ENCODE measurements at places on chromosomes 7 and 10. TPM values are rescaled to one million over a fixed set of nuclear protein-coding genes. Genes with fewer than 3 reads are reported as not detected.
A peak's percentile ranks its signal among the peaks of the same experiment; 100 is the strongest.

The TET1 gene
- 8.4 TPM for total RNA-seq

The HOXA11 gene
- total RNA-seq: 41.9 TPM

The POM121L12 gene
- not detected for total RNA-seq

The CLDN4 gene
- total RNA-seq: 0.86 TPM

- DNase-seq: peak; percentile 34
Observed at GRCh38 chr7:108235451-108236061, 105.4 kb upstream of the LAMB4 start.

DNA sequence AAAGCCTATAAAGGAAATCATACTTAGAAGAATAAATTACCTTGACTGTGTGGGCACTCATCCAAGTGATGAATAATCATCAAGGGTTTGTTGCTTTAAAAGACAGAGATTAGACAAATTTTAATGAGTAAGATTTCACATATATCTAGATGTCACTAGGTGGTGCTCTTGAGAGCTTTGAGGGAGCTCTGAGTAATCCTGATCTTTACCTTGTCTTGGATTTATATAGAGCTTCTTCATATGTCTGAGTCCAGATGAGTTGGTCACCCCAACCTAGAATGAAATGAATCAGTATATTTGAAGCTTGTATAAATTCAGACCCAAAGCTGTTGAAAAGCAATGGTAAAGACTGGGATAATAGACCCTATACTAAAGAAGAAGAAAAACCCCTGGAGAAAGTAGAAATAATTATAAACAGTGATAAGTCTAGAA is 3.7 kb downstream of the AGR2 start:
- DNase-seq: peak; percentile 68

GRCh38 chr7:4631380-4632179 is 50.5 kb upstream of the FOXK1 start:
- DNase-seq: peak; percentile 97

- no peak for DNase-seq
Observed at GRCh38 chr7:37701769-37702168, 18.2 kb downstream of the GPR141 start.

DNA sequence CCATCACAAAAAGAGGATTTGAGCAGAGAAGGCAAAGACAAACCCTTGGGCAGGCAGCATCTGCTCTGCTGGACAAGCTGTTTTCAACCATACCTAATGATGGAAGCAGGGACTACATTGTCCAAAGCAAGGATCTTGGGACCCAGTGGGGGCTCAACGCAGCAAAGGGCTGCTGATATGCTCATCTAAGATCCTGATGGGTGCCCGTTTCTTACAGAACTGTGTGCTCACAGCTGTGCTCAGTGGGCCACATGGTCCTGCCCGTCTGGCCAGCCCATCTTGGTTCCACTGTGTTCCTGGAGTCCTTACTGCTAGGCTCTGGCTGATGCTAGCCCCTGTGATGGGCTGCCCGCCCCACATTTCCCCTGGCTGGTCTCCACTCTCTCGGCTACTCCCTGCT is 36.1 kb downstream of the GPRIN2 start:
- no peak for DNase-seq

- DNase-seq: peak; percentile 80
Observed at GRCh38 chr7:32905175-32905662, 13.7 kb upstream of the KBTBD2 start.

GRCh38 chr7:130513447-130513846 is 21.6 kb downstream of the MEST start:
- DNase-seq: no peak

DNA sequence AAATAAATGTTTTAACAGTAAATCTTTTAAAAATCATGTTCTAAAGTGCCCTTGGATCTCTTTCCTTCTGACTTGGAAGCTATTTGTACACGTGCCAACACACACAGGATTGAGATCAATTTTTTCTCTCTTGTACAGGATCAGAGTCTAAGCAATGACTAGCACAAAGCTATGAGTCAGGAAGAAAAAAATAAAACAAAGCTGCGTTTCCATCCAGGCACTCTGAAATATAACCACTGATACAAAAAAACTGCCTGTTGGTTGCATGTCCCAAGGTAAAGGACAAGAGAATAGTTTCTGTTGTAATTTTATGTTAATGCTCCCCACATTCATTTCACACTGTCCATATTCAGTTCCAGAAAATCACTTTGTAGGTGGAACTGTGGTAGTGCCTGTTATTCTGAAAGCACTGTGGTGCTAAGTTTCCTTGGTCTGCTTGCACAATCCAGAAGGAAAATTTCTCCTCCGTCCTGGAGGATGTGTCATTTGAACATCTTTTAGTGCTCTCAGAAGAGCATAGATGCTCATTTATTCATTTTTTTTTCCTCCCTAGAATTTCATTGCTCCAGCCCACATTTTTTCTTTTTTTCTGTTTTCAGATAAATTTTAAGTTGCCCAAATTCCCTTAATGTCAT is 113.4 kb downstream of the PLXDC2 start:
- DNase-seq: peak; percentile 40

DNA sequence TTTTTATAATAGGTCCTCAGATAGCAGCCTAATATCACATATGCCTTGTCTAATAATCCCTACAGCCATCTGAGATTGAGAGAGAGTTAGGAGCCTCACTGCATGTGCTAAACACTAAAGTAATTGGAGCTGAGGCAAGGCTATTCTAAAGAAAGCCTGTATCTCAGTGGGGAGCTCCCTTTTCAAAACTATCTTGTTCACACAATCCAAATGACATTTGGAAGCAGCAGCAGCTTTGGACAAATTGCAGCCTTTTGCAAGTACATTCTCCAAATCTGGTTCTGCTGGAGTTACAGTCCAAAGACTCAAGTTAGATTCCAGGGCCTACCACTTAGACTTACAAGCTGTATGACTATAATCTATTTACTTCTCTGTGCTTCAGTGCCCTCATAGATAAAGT is 104.5 kb downstream of the MACC1 start:
- DNase-seq: no peak

DNA sequence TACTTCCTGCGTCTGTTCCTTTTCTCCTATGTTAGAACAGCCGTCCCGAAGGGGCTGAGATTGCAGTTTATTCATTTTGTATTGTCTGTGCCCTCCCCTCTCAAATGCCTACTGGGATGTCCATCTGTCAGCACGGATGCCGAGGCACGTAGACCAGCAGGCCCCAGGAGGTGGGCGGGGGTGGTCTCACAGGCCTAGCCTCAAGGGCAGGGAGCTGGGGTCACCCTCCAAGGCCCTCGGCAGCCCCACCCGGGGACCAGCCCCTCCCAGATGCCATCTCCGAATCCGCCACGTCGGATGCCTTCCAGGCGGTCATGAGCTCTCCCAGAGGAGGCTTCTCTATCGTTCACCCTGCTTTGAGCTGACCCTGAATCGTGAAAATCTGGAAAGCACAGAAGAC is 59.7 kb downstream of the ELFN1 start:
- no peak for DNase-seq

Data from fibroblast of villous mesenchyme (primary cell).